Naive thymus-derived CD4-positive, alpha-beta T cell (primary cell): ENCODE measurements at places on chromosomes 1 and 21. TPM values are rescaled to one million over a fixed set of nuclear protein-coding genes. Genes with fewer than 3 reads are reported as not detected.
A peak's percentile ranks its signal among the peaks of the same experiment; 100 is the strongest.

DNA sequence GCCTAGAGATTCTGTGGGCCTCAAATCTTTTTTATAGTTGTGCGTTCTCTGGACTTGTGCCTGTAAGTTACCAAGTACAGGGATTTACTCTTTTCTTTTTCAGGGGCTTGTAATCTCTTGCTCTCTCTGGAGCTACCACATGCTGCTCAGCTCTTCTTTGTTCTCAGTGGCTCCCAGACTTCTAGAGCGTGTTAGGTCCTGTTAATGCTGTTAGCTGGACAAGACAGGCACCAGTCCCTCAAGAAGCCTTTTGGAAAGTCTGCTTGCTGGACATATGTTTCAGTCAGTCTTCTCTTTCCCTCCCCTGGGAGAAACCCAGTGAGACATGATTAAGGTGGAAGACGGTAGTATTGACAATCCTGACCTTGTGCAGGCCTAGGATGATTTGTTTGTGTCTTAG lies 29.4 kb downstream of the KCNK2 start:
- DNase-seq: no peak

DNA sequence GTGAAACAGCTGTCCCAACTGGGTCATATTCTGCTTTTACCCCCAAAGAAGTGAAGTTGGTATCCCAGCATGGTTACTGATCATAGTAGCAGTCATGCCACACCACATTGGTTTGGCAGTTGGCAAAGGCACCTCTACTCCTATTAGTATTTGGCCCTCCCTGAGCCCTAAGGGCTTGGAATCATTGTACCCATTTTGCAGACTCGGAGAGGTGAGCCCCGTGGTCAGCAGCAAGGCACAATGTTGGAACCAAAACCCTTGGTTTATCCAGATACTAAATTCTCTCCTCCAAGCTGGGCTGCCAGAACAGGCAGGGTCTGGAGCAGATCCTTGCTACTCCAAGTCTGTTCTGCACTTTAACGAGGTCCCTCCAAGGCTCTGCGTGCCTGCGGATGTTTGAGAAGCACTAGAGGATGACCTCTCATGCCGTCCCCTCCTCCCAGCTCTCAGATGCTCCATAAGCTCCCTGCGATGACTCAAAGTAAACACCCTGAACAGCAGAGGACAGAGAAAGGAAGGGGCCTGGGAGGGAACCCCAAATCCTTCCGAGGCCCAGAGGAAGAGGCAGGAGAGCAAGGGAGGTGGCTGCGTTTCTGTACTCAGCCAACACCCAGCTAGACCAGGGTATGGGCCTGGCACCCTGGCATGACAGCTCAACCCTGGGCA lies 89.3 kb downstream of the PAX7 start:
- DNase-seq: no peak

DNA sequence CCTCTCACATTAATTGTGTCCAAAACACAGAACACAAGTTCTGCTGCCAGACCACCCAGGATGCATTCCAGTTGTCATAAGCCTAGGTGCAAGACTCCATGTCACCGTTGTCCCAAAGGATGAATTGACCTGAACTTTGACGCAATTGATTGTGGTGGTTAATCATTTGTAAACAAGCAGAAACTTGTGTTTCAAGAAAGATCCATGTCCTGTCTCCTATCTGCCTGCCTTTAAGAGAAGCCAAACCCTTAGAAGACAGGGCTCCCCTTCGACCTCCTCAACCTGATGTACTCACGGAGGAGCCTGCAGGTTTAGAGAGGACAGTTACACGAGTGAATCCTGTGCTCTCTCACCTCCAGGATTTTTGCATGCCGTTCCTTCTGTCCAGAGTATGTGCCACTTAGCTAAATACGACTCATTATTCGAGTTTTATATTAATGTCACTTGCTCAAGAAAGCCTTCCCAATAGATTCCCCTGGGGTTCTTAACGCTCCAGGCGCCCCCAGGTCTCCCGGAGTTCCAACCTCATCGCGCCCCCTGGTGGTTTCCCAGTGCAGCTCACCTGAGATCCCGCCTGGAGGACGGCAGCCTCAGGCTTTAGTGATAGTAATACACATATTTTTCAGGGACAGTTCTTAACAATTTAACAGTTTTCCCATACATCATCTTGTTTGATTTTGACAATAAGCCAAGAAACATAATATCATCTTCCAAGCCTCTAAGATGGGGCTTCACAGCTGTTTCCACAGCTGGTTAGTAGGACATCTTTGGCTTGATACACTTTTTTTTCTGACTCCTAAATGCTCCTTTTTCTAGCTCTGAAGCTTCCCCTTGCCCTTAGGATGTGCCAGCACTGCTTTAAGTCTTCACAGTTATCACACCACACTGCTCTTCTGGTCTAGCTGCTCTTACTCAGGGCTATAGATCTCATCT lies 2.4 kb upstream of the C8B start:
- DNase-seq: no peak

GRCh38 chr1:218616681-218617080 lies 271.5 kb downstream of the TGFB2 start:
- DNase-seq: no peak

The TSACC gene
- polyA plus RNA-seq: 1.7 TPM

The LCA5L gene
- not detected for polyA plus RNA-seq

The KRTAP7-1 gene
- not detected for polyA plus RNA-seq

DNA sequence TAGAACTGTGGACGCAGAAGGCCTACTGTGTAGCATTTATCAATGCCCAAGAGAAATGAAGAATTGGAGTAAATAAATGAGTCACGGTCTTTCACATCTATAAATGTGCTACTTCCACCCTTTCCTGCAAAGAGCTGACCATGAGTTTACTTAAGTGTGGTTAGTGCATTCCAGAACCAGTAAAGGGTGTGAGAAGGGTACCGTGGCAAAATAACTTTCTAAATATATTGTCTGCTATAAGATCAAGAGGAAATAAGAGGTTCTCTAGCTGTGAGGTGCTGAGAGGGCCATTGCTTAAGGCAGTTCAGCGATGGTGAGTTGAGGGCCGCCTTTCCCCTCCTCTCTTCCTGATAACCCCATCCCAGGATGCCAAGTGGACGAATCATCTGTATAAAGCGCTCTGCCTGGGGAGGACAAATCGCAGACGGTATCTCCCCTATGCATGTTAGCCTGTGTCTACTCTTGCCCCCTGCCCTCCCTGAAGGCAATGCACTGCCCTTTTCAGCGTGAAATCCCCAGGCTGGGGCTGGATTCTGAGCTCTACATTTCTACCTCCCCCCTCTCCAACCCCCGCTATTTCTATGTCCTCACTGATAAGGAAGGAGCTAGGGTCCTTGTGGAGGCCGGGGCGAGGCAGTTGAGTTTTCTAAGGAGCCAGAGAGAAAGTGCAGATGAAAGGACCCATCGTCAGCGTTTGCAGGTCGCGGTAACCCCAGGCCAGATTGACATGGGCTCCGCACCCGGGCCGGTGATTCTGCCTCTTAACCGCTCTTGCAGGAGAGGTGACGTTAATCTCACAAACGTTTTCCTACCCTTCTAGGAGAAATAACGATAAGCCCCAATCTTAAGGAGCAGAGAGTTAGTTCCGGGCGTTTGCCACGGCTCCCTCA lies 1.5 kb upstream of the NCAM2 start:
- DNase-seq: no peak

The TOE1 gene
- 16.7 TPM for polyA plus RNA-seq

GRCh38 chr21:44949779-44950198 lies 10.0 kb downstream of the SLX9 start:
- peak; percentile 74 for DNase-seq

The AVPR1B gene
- polyA plus RNA-seq: not detected

GRCh38 chr1:165854101-165854845 lies 26.9 kb downstream of the UCK2 start:
- DNase-seq: no peak

DNA sequence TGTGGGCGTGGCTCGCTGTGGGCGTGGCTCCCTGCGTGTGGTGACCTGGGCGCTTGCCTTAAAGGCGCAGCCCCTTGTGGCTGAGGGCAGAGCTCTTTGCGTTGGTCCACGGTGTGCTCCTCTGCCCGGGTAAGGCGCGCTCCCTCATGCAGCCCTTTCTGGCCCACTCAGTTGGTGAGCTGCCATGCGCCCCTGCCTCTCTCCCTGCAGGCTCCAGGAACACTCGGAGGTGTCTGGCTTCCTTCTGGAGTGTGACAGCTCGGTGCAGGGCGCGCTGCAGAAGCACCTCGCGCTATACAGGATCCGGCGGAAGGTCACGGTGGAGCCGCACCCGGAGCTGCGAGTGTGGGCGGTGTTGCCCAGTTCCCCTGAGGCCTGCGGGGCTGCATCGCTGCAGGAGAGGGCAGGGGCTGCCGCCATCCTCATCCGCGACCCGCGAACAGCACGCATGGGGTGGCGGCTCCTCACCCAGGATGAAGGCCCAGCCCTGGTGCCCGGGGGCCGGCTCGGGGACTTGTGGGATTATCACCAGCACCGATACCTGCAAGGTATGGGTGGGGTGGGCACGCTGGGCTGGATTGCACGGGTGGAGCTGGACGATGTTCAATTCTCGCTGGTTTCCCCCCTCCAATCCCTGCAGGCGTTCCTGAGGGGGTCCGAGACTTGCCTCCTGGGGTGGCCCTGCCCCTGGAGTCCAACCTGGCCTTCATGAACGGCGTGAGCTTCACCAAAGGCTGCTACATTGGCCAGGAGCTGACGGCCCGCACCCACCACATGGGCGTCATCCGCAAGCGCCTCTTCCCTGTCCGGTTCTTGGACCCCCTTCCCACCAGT lies 9.1 kb downstream of the IBA57 start:
- DNase-seq: no peak

DNA sequence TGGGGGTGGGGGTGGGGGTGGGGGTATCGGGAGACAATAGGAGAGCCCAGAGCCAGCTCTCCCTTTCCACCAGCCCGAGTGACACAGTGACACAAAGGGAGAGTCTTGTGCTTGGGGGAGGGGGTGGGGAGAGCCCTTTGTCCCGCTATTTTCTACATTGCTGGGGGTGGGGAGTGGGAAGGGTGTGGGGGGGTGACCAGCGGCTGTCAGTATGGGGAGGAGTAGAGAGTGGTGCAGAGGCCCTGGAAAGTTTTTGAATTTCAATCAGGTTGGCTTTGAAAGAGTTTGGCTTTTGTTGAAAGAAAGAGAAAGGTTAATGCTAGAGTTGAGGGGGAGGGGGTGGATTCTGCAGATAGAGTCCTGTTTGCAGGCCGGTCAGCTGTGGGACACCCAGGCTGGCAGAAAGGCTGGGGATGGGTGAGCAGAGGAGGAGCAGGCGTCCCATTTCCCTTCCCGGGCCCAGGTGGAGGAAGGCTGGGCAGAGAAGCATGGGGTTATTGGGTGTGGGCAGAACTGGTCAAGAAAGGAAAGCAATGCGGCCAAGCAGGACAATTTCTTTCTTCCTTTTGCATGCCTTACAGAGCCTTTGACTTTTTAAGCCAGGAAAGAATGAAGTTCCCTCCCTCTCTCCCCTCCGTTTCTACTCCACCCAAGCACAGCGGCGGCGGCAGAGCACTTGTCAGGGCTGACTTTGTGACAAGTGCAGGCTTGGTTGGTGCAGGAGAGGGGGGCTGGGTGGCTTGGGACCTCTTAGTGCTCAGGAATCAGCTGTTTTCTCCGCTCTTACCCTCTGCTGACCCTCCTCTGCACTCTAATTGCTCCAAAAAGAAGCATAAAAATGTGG lies 96.2 kb downstream of the RNF220 start:
- no peak for DNase-seq

GRCh38 chr1:224554620-224555259 lies 61.4 kb upstream of the CNIH3 start:
- no peak for DNase-seq

DNA sequence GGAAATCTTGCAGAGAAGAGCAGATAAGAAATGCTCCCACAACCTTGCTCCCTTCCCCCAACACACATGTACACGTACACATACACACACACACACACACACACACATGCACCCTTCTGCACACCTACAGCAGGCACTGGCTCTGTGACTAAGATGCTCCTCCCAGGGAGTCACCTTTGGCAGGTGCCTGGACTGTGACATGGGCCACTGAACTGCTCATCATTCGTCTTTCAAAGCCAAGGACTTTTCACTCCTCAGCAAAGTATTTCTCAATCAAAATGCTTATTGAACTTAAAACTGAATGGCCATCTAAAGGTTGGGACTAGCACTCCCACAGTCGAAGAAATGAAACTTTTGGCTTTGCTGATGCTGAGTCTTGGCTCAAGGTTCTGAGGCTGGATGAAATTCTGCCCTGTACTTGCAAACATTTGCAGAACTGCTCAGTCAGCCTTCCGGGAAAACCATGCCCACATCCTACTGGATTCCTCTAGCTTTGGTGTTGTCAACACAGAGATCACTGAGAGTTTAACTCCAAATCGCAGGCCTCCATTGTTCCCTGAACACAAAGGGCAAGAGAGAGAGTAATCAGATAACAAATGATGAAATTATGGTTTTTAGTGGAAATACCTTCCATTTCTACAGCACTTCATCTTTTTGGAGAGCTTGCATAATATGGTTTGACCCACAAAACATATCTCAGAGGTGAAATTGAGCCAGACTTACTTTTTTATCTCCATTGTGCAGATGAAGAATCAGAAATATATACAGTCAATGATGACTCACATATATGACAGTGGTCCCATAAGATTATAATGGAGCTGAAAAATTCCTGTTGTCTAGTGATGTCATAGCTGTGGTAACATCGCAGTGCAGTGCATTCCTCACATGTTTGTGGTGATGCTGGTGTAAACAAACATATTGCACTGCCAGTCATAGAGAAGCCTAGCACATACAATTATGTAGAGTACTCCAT lies 72.4 kb upstream of the BCAR3 start:
- no peak for DNase-seq

The ZNF593OS gene
- polyA plus RNA-seq: 0.97 TPM

The FALEC gene
- 0.76 TPM for polyA plus RNA-seq

DNA sequence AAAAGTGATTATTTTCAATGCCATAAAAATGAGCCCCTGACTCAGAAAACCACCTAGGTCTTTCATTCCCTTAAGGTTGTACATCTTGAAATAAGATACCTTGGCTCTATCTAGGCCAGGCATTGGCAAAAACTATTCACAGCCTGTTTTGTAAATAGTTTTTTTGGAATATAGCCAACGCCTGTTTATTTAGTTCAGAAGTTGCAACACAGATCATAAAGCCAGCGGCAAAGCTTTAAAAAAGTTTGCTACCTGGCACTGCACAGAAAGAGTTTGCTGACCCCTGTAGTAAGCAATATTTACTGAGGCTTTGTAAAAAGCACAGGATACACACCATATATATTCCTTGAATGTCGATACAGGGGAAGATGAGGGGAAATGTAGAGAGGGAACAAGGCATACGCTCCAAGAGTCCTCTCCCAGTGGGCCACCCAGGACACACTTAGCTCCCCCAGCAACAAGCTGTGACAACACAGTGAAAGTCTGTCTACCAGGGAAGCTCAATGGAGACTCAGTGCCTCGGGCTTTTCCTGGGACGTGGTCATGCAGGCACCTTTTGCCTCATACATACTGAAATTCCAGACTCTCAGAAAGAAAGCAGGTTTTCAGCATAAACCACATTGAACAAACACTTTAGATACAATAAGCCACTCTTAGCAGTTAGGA lies 20.5 kb downstream of the TARBP1 start:
- no peak for DNase-seq

The CHIA gene
- polyA plus RNA-seq: not detected

- DNase-seq: peak; percentile 75
Measured at GRCh38 chr1:147545133-147545532, 3.8 kb downstream of the BCL9 start.

- DNase-seq: peak; percentile 37
Measured at GRCh38 chr1:197481101-197481500, 213.0 kb downstream of the CRB1 start.

GRCh38 chr1:209134001-209134400 lies 449.5 kb upstream of the CAMK1G start:
- no peak for DNase-seq

The TNFRSF1B gene
- 48.2 TPM for polyA plus RNA-seq

GRCh38 chr1:226749467-226749866 lies 10.4 kb upstream of the ITPKB start:
- no peak for DNase-seq
